ENCODE measurements at places on chromosomes 3 and 15.

DNA sequence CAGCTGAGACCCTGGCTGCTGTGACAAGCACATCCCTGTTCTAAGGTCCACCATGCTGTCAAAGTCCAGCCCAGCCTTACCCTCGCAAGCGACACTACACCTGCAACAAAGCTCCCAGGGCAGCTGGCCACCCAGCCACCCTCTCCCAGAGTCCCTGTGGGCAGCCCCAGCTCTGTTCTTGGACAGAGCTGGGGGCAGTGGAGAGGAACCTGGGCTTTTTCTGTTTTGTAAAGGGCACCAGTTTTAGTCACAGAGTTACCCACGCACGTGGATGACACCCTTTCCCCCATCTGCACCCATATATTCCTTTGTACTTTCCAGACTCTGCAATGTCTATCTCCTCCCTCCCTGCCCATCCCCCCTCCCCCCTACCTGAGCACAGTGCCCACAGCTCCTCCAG lies 38.9 kb downstream of the ACAN start:
- no peak for DNase-seq

DNA sequence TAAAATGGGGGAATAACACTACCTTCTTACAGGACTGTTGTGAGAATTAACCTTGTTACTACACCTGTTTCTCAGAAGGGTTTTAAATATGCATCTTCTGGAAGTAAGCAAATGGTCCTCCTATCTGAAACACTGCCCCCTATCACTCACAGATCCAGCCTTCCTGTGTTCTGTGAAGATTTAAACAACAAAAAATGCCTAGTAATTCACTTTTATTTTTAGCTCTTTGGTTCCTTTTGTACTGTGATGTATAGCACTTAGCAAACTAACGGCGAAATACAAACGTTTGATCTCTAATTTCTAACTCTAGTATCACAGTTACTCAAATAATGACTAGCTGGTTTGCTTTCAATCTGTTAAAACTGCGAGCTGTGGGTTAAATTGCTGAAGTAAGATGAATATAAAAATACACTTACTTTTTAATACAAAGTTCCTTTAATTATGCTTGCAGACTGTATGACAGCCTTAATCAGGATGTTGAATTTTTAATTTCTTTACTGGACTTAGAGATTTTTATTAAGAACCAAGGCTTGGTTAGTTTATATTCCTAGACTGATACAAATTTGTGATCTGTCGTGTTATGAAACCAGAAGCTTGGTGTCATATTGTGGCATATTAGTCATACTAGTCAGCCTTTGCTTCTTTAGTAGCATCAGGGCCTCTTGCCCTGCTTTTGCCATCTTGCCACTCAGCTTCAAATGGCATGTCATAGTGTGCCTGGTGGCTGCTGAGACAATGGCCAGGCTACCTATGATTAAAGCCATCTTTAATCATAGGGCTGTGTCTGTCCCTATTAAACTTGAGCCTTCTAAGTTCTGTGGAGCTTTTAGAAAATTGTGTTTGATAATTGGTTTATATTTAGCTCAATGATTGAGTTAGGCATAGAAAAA lies 9.2 kb downstream of the EIF3J start:
- no peak for DNase-seq

DNA sequence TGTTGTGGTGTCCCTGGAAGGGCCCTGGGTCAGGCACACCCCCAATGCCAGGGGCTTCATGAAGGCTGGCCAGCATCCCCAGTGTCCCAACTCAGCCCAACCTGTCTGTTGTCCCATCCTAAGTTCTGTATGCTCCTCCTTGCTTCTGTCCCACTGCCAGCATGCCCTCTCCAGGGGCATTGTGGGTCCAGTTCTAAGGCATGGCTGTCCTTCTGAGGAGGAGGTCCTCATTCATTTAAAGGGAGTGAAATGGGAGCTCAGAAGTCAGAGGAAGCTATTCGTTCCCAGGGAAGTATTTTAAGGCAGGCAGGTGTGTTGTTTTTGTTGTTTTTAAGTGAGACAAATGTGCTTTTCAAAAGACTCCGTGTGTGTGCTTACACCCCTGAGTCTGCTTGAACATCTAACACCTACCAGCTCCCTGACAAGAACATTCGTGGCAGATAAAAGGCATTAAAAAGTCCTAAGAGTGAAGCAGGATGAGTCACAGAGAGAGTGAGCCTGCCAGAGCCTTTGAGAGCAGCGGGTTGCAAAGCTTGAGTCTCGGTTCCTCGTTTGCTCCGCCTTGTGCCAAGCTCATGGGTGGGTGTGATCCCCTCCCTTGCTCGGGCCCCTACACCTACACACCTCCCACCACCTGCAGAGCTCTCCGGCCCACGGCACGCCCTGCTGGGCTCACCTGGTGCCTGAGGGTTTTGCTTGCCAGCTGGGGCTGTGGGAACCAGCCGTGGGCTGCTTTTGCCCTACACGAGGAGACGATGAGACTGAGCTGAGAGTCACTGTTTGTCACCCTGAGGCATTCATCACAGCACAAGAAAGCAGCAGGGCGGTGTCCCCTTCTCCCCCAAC lies 183.4 kb upstream of the TOPAZ1 start:
- DNase-seq = no peak

DNA sequence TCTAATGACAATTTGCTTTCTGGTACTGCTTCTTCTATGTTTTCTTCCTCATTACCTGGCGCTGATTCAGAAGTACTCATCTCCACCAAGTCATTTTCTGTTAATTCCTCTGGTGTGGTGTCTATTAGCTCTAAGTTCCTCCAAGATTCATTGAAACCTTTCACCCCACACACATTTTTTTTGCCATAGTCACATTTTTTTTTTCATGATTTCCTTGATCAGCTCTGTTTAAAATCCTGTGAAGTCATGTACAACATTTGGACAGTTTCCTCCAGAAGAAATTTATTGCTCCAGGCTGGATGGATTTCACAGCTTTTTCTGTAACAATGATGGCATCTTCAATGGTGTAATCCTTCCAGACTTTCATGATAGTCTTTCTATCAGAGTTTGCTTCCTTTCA lies 243.2 kb upstream of the VEPH1 start:
- no peak for DNase-seq

DNA sequence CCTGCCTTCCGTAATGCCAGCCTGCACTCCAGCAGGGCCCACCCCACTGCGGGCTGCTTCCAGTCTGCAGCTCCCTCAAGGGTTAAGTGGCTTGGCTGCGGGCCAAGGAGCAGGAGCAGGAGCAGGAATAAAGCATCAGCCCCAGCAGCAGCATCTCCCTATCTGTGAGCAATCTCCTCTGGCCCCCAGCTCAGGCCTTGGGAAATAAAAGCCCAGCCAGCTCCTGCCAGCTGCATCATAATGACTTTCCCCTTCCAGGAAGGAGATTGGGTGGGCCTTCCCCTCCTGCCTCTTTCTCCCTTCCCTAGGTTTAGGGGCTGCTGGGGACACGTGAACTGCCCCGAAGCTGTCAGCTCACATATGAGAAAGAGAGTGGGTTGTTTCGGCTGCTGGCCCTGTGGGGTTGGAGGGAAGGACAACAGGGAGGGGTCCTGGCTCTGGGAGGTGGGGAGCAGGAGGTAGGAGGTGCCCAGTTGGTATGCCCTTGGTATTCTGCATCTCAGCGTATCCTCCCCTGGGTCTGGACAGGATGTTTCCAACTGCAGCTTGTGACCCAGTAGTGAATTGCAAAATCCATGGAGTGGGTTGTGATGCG lies 34.6 kb upstream of the FGD5 start:
- DNase-seq = no peak

DNA sequence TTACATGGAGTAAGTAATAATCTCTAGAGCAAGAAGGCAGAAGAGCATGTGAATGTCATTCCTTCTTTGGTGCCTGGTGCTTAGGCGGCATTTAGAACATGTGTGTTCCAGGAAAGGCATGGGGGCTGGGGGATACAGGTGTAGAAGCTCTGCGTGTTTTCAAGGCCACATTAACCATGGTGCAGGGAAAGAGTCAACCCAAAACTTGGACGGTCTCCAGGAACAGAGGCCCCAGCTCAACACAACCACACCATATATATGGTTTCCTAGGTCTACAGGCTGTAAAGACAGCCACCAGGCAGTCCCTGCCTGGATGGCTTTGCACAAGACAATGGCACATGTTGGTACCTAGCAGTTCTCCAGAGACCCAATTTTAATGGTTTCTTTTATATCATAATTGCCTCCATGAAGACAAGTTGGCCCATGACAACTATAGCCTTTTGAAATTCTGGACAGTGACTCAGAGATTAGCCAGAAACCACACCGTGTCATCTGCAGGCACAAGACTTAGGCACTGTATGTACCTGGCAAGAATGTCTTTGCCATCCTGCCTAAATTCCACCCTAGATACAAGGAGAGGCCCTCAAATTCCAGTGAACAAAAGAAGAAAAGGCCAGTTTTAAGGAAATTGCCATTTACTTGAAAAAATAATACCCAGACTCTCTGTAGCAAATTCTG lies 25.0 kb upstream of the DGKG start:
- DNase-seq = no peak

- DNase-seq = no peak
These were observed 779.6 kb upstream of the ARPP21 start for GRCh38 chr3:34859746-34860145.

DNA sequence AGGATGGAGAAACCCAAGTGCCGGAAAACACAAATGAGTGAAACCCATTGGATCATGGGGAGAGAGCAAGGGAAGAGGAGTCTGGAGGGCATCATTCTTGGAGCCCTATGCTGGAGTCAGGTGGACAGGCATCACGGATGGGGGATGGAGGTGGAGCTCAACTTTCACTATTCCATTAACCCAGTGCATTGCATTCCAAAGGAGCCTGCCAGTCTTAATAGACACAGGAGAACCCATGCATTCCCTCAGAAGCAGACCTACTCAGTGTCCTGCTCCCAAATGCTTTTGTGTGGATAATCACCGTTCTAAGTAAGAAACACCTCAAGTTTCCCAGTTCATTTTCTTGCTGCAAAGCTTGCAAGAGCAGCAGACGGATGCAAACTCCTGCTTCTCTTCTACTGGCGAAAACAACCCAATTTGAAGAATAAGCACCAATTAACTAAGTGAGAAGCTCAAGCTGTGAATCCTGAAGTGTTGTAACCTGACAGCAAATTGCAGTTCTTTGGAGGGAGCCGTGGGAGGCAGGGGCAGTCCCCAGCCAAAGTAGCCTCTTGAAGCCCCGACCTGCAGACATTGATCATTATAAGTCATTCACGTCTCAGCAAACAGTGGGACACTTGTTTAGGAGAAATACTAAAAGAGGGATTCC lies 25.3 kb downstream of the SEMA5B start:
- DNase-seq = no peak

- no peak for DNase-seq
These were observed 434.7 kb upstream of the PDZRN3 start for GRCh38 chr3:74059301-74059922.
